Stimulated activated CD8-positive, alpha-beta memory T cell treated with anti-CD3 and anti-CD28 coated beads, Interleukin-15, amount 100 ng/mL, for 4 hours (primary cell): ENCODE measurements at places on chromosomes 1 and 21.

- no peak for DNase-seq
These were observed 40.6 kb downstream of the LRRC3 start for GRCh38 chr21:44495611-44496563.

DNA sequence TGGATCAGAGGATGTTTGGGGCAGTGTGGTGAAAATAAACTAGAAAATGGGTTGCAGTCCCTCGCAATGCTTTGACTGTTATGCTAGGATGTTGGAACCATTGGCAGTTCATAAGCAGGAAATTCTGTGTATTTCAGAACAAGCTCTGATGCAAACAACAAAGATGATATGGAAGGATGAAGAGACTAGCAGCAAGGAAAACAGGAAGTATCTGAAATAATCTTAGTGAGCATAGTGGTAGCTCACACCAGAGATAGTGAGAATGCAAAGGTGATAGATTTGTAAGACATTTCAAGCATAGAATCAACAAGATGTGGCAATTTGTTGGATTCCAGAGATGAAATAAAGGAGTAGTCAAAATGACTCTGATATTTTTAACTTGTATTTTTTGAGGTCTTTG is 11.1 kb upstream of the RCC1 start:
- no peak for DNase-seq

DNA sequence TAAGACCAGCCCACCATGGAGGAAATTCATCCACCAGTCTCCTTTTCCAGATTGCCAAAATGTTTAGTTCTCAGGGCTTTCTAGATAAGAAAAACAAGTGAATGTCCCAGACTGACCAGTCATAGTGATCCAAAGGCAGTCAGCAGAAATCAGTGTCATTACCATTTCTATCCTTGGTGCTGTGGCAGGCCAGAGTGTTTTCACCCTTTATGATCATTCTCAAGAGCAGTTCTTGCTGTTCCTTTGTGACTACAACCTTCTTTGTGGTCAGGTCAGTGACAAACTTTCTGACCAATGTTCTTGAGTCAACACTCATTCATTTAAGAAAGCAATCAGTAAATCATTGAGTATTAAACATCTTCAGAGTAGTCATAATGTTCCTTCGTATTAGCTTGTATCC is 7.3 kb upstream of the DHCR24 start:
- DNase-seq: no peak

GRCh38 chr1:66452982-66453381 is 81.0 kb upstream of the SGIP1 start:
- no peak for DNase-seq

- no peak for DNase-seq
These were observed 42.7 kb downstream of the FAAP20 start for GRCh38 chr1:2151911-2152310.

- DNase-seq: no peak
These were observed 16.4 kb upstream of the CCDC190 start for GRCh38 chr1:162877412-162877811.

DNA sequence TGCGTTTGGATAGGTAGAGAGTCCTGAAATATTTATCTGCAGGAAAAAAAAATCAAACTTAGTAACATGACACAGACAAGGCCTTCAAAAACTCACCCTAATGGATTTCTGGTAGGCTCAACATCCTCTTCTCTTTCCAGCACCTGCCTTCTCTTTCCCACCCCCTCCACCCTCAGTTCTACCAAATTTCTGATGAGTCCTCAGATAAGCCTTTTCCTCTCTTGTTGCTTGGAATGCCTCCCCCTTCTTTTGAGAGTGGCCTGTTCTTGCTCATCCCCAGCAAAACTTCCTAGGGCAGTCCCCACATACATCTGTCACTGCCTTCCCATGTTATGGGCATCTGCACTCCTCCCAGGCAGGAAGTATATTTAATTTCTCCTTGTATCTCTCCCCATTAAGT is 7.6 kb upstream of the LBR start:
- no peak for DNase-seq

GRCh38 chr1:156129687-156130577 is 15.4 kb downstream of the LMNA start:
- DNase-seq: peak; percentile 42
